Omental fat pad (tissue), 4 donors: ENCODE measurements at places on chromosomes 3 and 15. TPM values are rescaled to one million over a fixed set of nuclear protein-coding genes. Genes with fewer than 3 reads are reported as not detected.

- no peak for DNase-seq
Measured at GRCh38 chr3:14057701-14058100, 67.0 kb downstream of the CHCHD4 start.

GRCh38 chr15:59443341-59444072 is 5.5 kb downstream of the FAM81A start:
- DNase-seq, result no peak

GRCh38 chr15:89352476-89352875 is 17.9 kb upstream of the POLG start:
- no peak for DNase-seq

GRCh38 chr3:74463515-74463914 is 150.9 kb downstream of the CNTN3 start:
- DNase-seq, result no peak

DNA sequence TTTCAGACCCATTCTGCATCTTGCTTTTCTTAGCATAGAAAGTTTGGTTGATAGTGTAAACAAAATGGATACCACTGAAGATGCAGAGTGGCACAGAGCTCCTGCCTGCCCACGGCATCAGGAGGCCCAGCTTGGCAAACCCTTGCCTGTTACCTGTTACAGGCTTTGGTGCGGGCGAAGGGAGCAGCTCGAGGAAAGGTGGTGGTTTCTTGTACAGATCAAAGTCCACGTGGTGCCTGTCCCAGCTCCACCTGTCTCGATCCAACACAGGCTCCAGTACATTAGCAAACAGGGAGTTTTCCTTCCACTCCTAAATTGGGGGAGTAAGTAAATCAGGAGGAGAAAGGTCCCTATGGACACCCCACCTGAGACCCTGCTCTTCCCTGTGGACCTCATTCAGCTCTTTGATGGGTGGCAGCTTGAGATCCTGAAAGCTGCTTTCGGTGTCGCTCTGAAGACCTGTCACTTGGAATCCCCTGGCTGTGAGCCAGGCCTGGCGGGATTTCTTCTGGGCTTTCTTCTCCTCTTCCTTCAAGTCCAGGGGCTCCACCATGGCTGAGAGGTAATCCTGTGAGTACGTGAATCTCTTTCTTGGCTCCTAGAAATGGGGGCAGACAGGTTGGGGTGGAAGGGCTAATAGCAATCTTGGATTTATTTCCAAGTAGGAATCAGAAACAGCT is 35.7 kb downstream of the ACAD9 start:
- no peak for DNase-seq

GRCh38 chr15:98547275-98547674 is 101.1 kb upstream of the IGF1R start:
- no peak for DNase-seq

DNA sequence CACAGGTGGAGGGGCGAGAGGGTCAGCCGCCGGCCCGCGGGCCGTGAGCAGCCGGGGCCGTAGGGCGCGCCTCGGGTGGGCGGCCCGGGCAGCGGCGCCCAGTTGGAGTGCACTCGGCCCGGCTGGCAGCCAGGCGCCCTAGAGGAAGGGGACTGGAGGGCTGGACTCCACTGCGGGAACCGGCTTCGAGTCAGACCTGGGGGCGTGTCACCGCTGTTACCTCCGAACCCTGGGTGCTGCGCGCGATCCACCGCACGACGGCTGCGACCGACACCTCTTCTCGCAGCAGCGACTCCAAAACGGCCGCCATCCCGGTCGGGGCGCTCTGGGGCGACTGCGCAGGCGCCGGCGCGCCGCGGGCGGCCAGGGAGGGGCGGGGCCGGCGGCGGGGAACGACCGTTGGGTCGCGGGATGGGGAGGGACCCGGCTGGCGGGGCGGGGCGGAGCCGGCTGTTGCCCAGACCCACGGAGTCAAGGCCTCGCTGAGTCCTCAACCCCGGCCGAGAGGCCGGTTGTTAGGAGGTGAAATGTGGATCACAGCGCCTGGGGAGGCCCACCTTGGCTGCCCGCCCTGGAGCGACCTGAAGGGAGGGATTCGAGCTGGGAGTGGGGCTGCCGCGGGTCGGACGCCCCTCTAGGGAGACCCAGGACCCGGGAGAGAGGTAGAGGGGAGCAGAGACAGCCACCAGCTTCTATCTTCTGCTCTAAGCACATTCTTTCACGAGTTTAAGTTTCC is at the start of gene CDAN1:
CDAN1 (minus strand) TSS at position 336 of the 736 bp plus-strand sequence; CDS start at position 310, 26 bp downstream.
- peak; percentile 55 for DNase-seq

The PPIB gene
- 431 TPM for total RNA-seq
